ENCODE measurements at places on chromosomes 12 and 14. TPM values are rescaled to one million over a fixed set of nuclear protein-coding genes. Genes with fewer than 3 reads are reported as not detected.

DNA sequence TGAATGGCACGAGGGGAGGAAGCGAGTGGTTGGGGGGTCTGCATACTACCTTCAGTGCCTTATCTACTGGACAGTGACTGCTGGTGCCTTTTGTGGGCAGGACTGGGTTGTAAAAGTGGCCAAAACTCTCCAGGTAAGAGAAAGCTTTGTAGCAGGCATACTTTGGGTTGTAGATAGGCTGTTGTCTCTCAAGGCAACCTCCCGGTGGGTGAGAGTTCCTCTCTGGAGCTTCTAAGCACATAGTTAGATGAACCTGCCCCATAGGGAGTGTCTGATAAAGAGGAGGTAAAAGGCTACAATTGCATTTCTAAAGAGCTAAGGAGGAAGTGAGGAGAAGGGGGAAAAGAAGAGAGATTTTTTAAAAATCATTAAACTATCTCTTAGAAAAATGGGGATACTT, 4.2 kb upstream of the DAD1 start:
- no peak for DNase-seq
- no peak overlapping the region for H3K27ac ChIP-seq
- no peaks in the 10 kb centered on the region for H3K36me3 ChIP-seq
- no peaks in the 10 kb centered on the region for H3K27me3 ChIP-seq
- H3K4me3 ChIP-seq: no peak overlapping the region

GRCh38 chr14:101123618-101124510, 220.3 kb upstream of the RTL1 start:
- no peak overlapping the region for H3K4me3 ChIP-seq
- no peak overlapping the region for H3K27ac ChIP-seq
- H3K36me3 ChIP-seq: no peaks in the 10 kb centered on the region
- DNase-seq: no peak

BCL2L2 gene
- total RNA-seq: 37.5 TPM

- no peaks in the 10 kb centered on the region for H3K27me3 ChIP-seq
- no peak overlapping the region for H3K27ac ChIP-seq
- no peaks in the 10 kb centered on the region for H3K4me1 ChIP-seq
Observed at GRCh38 chr14:50717811-50718210, 49.7 kb upstream of the SAV1 start.

DNA sequence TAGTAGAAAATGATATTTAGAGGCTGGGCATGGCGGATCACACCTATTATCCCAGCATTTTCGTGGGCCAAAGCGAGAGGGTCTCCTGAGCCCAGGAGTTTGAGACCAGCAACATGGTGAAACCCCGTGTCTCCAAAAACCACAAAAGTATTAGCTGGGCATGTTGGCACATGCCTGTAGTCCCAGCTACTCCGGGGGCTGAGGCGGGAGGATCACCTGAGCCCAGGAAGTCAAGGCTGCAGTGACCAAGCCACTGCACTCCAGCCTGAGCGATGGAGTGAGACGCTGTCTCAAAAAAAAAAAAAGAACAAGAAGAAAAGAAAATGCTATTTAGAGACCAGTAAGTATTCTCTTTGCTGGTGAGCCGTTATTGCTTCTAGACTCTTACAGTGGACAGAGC, 79.2 kb upstream of the MDM1 start:
- H3K36me3 ChIP-seq: no peaks in the 10 kb centered on the region
- H3K4me3 ChIP-seq: no peak overlapping the region
- no peaks in the 10 kb centered on the region for H3K27me3 ChIP-seq
- no peak for DNase-seq

KRT74 gene
- 0.14 TPM for total RNA-seq

GRCh38 chr12:104207416-104208205, 8.0 kb upstream of the TXNRD1 start:
- H3K27ac ChIP-seq: no peak overlapping the region
- H3K27me3 ChIP-seq: peaks cover 5% of the 10 kb centered on the region
- H3K36me3 ChIP-seq: no peaks in the 10 kb centered on the region
- DNase-seq: no peak
- no peaks in the 10 kb centered on the region for H3K4me1 ChIP-seq

VPS29 gene
- total RNA-seq: 91.1 TPM

SERPINA12 gene
- total RNA-seq: not detected

DNA sequence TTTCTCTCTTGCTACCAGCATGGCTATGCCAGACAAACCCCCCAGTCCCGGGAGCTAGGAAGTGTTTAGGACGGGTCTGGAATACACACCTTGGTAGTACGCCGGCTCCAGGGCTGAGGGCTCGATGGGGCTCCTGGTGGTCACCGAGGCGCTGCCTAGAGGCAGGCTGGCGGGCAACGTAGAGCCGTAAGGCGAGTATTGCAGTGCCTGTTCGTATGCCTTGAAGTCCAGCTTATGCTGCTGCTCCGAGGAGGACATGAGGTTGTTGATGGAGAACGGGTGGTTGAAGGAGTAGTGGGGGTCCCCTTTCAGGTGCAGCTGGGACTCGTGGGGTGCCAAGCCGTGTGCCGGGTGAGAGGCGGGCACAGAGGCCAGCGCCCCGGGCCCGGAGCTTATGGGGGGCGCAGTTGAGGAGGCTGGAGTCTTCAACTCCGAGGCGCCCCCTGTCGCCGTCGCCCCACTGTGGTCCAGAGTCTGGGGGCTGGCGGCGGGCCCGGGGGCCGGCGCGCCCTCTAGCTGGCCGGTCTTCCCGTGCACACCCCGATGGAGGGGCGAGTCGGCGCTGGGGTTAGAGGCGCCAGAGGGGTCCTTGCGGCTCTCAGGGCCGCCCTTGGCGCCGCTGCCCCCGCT, 3.6 kb downstream of the FOXA1 start:
- H3K36me3 ChIP-seq: no peaks in the 10 kb centered on the region
- DNase-seq: no peak
- H3K27me3 ChIP-seq: peaks cover 100% of the 10 kb centered on the region
- no peak overlapping the region for H3K27ac ChIP-seq
- peaks cover 42% of the 10 kb centered on the region for H3K4me1 ChIP-seq
- no peak overlapping the region for H3K4me3 ChIP-seq

DNA sequence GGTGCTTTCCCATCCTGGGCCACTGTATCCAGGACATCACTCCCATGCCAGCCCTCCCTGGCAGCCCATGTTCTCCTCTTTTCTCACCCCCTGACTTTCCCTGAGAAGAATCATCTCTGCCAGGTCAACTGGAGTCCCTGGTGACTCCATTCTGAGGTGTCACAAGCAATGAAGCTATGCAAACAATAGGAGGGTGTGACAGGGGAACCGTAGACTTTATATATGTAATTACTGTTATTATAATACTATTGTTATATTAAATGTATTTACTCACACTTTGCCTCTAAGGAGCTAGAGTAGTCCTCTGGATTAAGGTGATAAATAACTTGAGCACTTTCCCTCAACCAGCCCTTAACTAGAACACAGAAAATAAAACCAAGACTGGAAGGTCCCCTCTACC, 9.2 kb downstream of the ZNF219 start:
- no peak overlapping the region for H3K27ac ChIP-seq
- no peaks in the 10 kb centered on the region for H3K27me3 ChIP-seq
- no peak for DNase-seq
- peaks cover 78% of the 10 kb centered on the region for H3K36me3 ChIP-seq
- H3K4me3 ChIP-seq: no peak overlapping the region

Data from left ventricle myocardium inferior (tissue), 1 donor.